ENCODE measurements at places on chromosomes 1 and 21.

GRCh38 chr1:154609398-154610380 is 1.7 kb upstream of the ADAR start:
- peak; percentile 39 for DNase-seq

DNA sequence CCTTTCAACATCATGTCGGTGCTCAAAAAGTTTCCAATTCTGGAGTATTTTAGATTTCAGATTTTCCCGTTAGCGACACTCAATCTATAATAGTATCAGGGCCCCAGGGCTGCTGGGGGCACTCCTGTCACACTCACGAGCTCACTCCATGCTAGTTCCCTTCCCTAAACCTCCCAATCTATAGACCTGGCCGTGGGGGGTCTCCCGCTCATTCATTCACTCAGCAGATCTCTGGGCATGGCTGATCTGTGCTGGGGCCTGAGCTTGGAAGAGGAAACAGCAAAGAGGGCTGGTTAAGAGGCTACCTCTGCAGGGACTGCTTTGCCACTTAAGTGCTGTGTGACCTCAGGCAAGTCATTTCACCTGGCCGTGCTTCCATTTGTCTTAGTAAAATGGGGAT is 46.8 kb upstream of the LAPTM5 start:
- DNase-seq = no peak

DNA sequence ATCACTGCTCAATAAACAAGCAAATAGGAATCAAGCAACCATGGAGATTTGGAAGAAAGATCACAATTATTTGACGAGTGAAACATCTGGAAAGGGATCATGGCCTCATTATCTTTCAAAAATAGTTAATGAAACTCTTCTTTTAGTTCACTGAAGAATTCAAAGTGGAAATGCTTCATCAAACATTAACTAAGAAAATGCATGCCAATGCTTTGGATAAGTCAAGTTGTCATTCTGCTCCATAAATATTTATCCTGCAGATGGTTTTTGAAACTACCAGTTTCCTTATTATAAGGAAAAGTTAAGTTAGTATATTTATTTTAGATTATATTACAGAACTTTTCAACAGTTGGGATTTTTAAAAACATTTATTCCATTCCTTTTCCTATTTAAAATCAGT is 206.5 kb upstream of the ADGRL2 start:
- peak; percentile 57 for DNase-seq

DNA sequence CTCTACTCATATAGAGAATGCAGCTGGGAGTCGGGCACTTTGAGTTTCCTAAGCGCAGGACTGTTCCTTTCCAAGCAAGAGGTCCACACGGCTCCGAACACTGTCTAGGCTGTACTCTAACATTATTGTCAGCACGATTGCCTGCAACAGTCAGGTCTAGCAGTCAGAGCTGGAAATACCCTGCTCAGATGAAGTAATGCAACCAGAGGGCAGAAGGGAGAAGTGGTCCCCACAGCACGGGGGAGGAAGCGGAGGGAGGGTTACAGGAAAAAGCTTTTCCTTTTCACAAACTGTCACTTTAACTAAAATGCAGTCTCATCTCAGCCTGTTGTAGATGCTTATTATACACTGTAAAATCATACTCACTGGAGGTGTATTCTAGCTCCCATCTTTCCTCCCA is 98.9 kb upstream of the SLC44A3 start:
- DNase-seq = no peak

GRCh38 chr1:37009521-37009920 is 24.8 kb downstream of the GRIK3 start:
- DNase-seq = no peak

GRCh38 chr1:162627662-162628296 is 4.5 kb upstream of the DDR2 start:
- DNase-seq = peak; percentile 29

DNA sequence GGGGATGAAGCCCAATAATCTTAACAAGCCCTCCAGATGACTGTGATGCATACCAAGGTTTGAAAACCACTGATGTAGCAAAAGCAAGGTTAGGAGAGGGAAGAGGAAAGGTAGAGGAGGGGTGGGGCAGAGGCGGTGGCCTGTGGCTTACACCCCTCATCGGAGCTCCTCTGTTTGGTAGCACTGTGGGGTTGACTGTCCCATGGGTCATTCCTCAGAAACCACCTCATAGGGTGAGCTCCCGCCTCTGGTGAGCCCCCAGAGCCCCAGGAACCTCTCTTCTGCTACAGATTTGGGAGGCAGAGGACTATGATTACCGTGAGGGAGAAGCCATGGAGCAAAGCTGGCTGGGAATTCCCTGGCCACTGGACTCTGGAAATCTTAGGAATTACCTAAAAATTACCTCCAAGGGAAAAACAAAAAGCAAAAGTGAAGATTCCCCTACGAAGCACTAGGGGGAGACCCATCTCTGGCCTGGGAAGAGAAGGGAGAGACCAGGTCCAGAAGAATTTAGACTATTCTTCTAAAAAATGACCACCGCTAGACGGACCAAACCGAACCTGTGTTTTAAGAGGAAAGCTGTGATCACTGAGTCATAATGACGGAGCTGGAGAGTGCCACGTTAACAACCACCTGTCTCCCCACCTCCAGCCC is 1.5 kb upstream of the RASSF5 start:
- peak; percentile 19 for DNase-seq

GRCh38 chr1:160548960-160549664 is 26.1 kb upstream of the SLAMF6 start:
- DNase-seq = no peak

- peak; percentile 42 for DNase-seq
Measured at GRCh38 chr1:119367432-119368124, 1.0 kb upstream of the HAO2 start.

- no peak for DNase-seq
Measured at GRCh38 chr1:43982808-43983207, 3.8 kb downstream of the B4GALT2 start.

GRCh38 chr1:22018583-22019559 is 17.4 kb downstream of the CELA3A start:
- DNase-seq = peak; percentile 90

DNA sequence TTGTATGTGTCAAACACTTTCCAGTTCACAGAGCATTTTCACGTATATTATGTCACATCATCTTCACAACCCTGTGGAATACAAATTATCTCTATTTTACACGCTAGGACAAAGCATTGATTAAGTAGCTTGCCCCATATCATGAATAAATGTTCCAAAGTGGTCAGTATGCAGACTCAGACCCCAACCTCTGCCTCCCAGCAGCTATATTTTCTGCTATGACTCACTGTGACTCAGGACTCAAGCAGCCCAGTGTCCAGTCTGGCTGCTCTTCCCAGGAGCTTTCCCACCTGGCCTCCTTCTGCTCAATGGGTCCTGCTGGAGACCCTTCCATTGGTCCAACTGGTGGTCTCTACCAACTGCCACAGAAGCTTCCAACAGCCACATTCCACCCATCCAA is 56.0 kb upstream of the RAP1A start:
- DNase-seq = peak; percentile 79

DNA sequence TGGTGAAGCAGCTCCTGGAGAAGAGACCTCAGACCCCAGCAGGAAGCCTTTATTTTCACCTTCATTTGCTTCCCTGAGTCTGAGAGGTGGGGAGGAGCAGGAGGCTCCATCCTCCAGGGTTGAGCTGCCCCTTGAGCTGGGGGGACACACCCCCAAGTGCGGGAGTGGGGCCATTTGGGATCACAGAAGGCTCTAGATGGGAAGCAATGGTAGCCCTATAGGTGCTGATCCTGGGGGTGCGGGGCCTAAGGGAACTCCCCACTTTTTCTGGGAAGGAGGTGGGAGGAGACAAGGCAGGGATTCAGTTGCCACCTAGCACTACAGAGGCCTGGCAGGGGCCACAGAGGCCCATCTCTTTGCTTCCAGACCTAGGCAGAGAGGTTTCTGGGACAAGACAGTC is 247.9 kb upstream of the CSF3R start:
- DNase-seq = no peak

- DNase-seq = peak; percentile 38
Measured at GRCh38 chr1:184945678-184946412, 28.5 kb downstream of the NIBAN1 start.

DNA sequence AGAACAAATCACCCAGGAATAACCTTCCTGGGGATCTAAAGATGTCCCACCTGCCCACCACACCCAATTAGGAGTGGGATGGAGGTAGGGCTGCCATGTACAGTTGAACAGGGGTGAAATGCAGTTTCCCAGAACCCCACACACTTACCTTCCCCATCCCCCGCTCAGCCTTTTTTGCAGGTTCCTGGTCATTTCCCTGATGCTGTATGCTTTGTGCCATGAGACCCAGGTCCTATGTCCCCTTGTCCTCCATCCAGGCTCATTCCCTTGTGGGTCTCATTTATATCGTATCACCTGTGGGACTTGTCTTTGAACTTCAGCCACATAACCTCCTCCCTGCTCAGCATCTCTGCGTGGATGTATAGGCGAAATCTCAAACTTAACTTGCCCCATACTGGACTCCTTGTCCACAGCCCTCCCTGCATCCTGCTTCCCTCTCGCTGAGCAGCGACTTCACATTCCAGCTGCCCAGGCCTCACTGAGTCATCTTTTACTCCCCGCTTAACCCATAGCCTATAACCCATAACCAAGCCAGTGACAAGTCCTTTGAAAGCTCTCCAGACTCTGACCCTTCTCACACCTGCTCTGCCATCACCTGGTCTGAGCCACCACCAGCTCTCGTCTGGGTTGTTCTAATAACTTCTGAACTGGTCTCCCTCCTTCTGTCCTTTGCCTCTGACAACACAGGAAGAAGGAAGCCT is 4.7 kb downstream of the LDLRAD2 start:
- peak; percentile 85 for DNase-seq

- DNase-seq = peak; percentile 88
Measured at GRCh38 chr1:216020743-216021345, 402.4 kb downstream of the USH2A start.

- no peak for DNase-seq
Measured at GRCh38 chr1:38334930-38335592, 288.5 kb upstream of the POU3F1 start.

- DNase-seq = no peak
Measured at GRCh38 chr1:110620250-110620615, 14.1 kb upstream of the KCNA2 start.

DNA sequence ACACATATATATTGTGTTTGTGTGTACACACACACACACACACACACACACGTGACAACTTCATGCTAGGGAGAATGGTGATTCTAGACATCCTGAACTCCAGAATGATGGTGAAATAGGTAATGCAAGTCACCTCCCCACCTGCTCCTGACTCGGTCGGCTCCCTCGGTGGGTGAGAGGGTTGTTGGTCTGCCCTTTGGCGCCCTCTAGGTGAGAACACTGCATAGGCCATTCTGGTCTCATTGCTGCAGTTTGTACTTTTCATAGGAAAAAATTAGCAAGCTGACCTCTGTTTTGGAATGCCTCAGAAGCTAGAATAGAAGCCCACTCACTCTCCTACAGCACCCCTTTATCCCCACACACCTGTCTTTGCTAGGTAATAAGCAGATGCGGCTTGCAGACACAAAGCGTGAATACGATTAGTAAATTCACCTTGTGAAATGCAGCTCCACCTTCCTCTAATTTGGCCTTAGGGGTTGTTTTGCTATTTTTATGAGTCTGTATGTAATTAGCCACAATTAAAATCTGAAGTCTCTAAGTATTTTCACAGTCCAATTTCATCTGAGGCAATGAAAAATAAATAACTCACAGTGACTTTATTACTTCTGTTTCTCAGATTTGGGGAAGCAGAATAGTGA is 130.0 kb upstream of the KCNJ15 start:
- peak; percentile 31 for DNase-seq

DNA sequence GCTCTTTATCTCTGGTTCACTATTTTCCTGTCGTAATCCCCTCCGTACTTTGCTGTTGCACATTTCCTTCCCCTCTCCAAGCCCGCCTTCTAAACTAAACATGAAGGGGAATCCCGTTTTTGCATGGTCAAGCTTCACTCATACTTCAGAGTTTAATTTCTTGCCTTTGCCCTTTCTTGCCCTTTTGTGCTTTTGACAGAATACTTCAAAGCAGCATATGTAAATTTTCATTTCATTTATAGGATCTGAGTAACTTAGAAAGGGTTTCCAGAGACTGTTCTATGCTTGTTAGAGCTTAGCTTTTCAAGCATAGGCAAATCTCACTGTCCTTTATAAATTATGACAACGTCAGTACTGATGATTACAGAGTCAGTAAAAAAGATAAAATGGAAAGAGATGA is 27.7 kb downstream of the SPATA45 start:
- no peak for DNase-seq

GRCh38 chr1:67833602-67833940 is 304 bp upstream of the GNG12 start:
- DNase-seq = no peak

- DNase-seq = peak; percentile 67
Measured at GRCh38 chr1:76921590-76921989, 54.3 kb downstream of the ST6GALNAC5 start.

DNA sequence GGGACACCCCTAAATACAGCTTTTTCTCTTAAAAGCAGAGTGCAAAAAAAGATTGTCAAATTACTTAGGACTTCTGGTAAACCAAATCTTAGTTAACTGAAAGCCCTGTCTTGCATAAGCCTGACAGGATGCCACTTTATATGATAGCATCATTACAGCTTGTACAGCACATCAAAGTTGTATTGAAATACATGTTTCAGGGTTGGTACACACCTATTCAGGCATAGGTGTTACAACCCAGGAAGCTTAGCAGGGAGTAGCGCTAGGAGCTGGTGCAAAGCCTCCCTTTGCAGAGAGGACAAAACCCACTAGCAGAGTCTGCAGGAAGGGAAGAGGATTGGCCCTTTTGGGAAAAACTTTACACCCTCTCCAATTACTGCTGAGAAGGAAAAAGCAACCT is 258.9 kb upstream of the SGIP1 start:
- no peak for DNase-seq

- DNase-seq = no peak
Measured at GRCh38 chr1:111696330-111696729, 42.9 kb downstream of the INKA2 start.

GRCh38 chr21:37463083-37463801 is 96.7 kb downstream of the DYRK1A start:
- DNase-seq = peak; percentile 69

DNA sequence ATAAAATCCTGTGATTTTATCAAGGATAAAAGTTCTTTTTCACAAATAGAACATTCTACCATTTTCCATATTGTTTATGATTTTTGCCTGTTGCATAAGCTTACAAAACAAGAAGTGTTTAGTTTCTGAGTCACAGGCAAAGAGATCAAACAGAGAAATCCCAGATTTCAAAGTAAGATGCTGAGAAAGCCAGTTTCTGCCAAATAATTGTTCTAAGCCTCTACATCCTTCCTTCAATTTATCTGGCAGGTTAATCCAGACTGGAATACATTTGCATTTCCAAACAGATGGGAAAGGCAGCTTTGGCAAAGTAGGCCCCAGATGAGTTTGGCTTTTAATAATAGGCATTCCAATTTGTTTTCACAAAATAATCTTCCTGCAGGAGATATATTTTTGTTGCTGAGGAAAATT is 2.5 kb downstream of the SLC1A7 start:
- no peak for DNase-seq

Measured in renal cortical epithelial cell (primary cell).